ENCODE measurements at places on chromosomes 5 and 9. TPM values are rescaled to one million over a fixed set of nuclear protein-coding genes. Genes with fewer than 3 reads are reported as not detected.

Gene ITGA2
- polyA plus RNA-seq = 0.76 TPM

Gene GABRA1
- not detected for polyA plus RNA-seq

Gene CFAP90
- not detected for polyA plus RNA-seq

Gene MEIKIN
- polyA plus RNA-seq = not detected

Gene DMRT2
- 0.20 TPM for polyA plus RNA-seq

Gene CATSPER3
- 0.58 TPM for polyA plus RNA-seq

Gene GLRA1
- polyA plus RNA-seq = 0.13 TPM

Gene LECT2
- not detected for polyA plus RNA-seq

Gene PCBD2
- 7.9 TPM for polyA plus RNA-seq

Gene SLC6A19
- polyA plus RNA-seq = 0.07 TPM

Gene BTNL3
- 0.33 TPM for polyA plus RNA-seq

Gene KCNN2
- 0.45 TPM for polyA plus RNA-seq

Gene KIF4B
- not detected for polyA plus RNA-seq

Gene SPINK4
- polyA plus RNA-seq = not detected

Gene C9orf72
- 4.3 TPM for polyA plus RNA-seq

Gene PCDHB7
- 1.5 TPM for polyA plus RNA-seq

Gene ZNF608
- 6.0 TPM for polyA plus RNA-seq

Gene PCDHGA4
- polyA plus RNA-seq = 0.34 TPM

Gene SLC6A18
- not detected for polyA plus RNA-seq

Gene SPATA31C1
- polyA plus RNA-seq = not detected

Gene ROPN1L
- 2.1 TPM for polyA plus RNA-seq

Gene RAB24
- polyA plus RNA-seq = 59.7 TPM

Gene FOXD1
- polyA plus RNA-seq = 0.05 TPM

Gene IFNE
- not detected for polyA plus RNA-seq

Gene IGFBPL1
- 0.30 TPM for polyA plus RNA-seq

Gene SUSD3
- polyA plus RNA-seq = 4.8 TPM

Gene CMYA5
- polyA plus RNA-seq = 0.53 TPM

Gene ARID3C
- not detected for polyA plus RNA-seq

Gene PDE8B
- 5.4 TPM for polyA plus RNA-seq

Gene GOLGA2
- polyA plus RNA-seq = 39.4 TPM

Gene RGS3
- 77.2 TPM for polyA plus RNA-seq

Gene PRRX2
- polyA plus RNA-seq = 9.3 TPM

Gene NUTM2G
- not detected for polyA plus RNA-seq

Gene SOHLH1
- polyA plus RNA-seq = not detected

Gene NR2F1
- polyA plus RNA-seq = 52.2 TPM

Gene ATOSB
- 4.7 TPM for polyA plus RNA-seq

Gene CACFD1
- 4.0 TPM for polyA plus RNA-seq

Gene AFAP1L1
- polyA plus RNA-seq = 4.1 TPM

Gene DMRTA1
- 1.1 TPM for polyA plus RNA-seq

Gene TMEM215
- not detected for polyA plus RNA-seq

Gene C5orf52
- not detected for polyA plus RNA-seq

Gene TRIM36
- polyA plus RNA-seq = 0.56 TPM

Gene SLC45A2
- polyA plus RNA-seq = 0.02 TPM

Gene FOXD4L5
- not detected for polyA plus RNA-seq

Gene CBY3
- polyA plus RNA-seq = not detected

Gene STPG3
- polyA plus RNA-seq = not detected

Gene MLANA
- polyA plus RNA-seq = not detected

Gene CCNJL
- 0.89 TPM for polyA plus RNA-seq

Gene FREM1
- polyA plus RNA-seq = 3.7 TPM
